ENCODE measurements at places on chromosomes 4 and X.

DNA sequence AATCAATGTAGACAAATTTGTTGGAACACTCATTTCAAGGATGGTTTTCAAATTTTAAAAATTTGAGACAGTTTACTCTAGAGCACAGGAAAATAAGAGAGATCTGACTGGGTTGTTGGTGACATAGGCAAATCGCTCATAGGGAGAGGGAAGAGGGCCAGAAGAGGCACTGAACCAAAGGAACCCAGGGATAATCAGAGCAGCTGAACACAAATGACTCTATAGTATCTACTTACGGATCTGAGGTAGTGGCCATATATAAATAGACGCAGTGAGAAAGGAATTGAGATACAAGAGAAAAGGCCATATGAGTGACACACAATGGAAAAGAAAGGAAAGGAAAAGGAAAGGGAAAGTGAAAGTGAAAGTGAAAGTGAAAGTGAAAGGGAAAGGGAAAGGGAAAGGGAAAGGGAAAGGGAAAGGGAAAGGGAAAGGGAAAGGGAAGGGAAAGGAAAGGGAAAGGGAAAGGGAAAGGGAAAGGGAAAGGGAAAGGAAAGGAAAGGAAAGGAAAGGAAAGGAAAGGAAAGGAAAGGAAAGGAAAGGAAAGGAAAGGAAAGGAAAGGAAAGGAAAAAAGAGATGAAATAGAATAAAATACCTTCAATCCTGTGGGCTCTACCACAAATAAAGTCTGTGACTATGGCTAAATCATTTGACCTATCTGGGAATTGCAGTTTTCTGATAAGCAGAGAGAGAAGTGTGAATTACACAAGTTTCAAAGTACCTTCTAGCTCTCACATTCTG is 759.2 kb downstream of the DMD start:
- DNase-seq, result no peak

DNA sequence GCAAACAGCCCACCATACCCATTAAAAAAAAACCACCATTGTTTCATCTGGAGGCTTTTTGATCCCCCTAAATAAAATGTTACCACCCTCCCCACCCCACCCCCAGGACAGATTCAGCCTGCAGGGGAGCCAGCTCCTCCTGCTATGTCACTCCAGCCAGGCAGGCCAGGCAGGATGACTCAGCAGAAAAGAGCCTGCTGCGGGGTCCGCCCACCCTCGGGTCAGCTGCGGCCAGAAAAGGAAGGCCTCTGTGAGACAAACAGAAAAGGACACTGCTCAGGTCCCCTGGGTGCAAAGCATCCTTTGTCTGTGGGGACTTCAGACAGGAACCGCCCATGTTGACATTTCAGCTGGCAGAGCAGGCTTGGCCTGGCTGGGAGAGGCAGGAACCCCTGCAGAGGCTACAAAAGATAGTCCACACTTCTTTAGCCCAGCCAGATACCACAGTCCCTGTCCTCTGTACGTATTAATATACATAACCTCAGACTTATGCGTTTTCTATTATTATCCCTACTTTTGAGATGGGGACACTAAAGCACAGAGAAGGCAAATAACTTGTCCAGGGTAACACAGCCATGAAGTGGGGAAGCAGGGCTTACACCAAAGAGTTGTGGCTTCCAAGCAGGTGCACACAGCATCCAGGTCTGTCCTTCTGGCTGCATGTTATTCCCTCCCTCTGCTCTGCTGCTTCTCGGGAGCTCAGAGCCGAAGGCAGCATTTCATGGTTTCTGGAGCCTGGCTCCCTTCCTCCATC is 147.7 kb downstream of the CPEB2 start:
- DNase-seq, result peak; percentile 70

GRCh38 chr4:34091451-34091850 is 2152.9 kb downstream of the ARAP2 start:
- DNase-seq, result no peak

GRCh38 chr4:134328741-134329140 is 127.2 kb upstream of the PABPC4L start:
- no peak for DNase-seq

DNA sequence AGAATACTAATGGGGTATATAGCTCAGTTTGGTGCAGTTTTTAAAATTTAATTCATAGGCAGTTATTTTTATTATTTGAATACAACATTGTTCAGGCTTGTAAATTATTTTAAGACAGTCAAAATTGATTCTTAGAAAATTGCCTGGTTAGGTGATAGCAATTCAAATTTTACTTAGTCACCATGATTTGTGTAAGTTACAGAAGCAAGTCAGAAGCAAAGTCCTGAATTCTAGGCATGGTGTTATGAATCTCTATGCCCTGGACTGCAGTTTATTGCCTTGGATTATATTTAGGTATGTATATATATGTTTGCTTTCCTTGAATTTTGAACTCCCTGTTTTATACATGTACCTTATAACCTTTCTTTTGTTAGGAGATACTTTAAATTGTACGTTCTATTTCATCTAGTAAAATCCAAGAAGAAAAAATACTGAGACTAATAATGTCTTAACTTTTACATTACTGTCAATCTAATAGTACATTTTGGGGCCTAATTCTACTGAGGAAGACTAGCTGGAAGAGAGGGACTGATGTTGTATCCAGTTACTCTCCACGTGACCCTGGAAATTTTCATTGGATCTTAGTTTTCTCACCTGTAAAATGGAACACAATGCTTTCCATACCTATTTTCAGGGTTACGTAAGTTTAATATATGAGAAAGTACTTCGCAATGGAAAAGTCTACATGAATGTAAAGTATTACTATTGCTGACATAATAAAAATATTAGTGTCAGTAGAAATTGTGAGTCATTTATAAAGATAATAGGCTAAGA is 25.1 kb downstream of the RAPGEF2 start:
- no peak for DNase-seq

DNA sequence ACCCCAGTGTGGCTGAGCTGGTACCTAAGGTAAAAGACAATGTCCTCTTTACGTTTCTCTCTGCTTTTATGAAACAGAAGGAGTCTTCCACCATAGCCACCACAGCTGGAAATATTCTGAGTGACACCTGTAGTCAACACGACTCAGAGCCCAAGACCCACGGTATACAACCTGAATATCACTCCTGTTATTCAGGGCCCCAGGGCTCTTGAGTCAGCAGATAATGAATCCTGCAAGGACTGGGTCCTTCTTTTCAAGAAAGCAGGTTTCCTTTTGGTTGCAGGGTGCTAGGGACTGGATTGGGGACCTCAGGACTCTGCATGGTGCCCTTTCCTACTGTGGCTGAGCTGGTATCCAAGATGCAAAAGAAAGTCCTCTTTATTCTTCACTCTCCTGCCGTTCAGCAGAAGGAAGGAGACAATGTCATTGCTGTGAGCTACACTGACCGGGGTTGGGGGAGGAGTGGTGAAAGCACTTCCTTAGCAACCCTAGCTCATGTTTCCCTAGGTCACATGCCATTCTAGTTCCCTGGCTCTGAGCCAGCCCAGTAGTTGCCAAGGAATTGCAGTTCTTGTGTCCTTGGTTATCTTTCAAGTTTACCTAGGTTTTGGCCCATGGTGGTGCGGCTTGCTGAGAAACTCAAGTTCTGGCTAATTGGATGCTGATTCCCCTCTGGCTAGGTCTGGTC is 23.7 kb upstream of the UNC5C start:
- no peak for DNase-seq

- no peak for DNase-seq
Measured at GRCh38 chr4:27005501-27005900, 144.9 kb downstream of the STIM2 start.

- peak; percentile 5 for DNase-seq
Measured at GRCh38 chr4:8850074-8850829, 21.4 kb downstream of the HMX1 start.

GRCh38 chrX:2490634-2491033 is 10.1 kb downstream of the DHRSX start:
- no peak for DNase-seq

- DNase-seq, result no peak
Measured at GRCh38 chr4:79213010-79213409, 112.9 kb downstream of the NAA11 start.

- no peak for DNase-seq
Measured at GRCh38 chr4:188107931-188108843, 1.2 kb downstream of the TRIML2 start.

GRCh38 chr4:2572076-2572475 is 35.6 kb downstream of the FAM193A start:
- no peak for DNase-seq

DNA sequence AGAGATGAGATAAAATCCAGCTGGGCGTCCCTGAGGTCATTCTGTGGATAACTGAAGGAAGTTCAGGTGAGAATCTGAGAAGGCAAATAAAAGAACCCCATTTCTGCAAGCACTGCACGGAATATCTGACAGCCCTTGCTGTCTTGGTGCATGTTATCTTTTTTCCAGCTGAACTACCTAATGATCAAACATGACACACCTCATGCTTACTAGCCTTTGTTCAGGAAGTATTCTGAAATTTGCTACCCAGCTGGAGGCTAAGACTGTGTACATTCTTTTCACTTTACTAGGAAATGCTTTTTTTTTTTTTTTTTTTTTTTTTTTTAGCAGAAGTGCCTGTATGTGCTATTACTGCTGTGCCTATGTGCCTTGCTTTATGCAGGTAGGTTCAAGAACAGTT is 718.1 kb downstream of the SMARCA1 start:
- no peak for DNase-seq

- no peak for DNase-seq
Measured at GRCh38 chr4:40730091-40730679, 19.6 kb upstream of the NSUN7 start.

- DNase-seq, result no peak
Measured at GRCh38 chr4:82954212-82954611, 53.7 kb downstream of the THAP9 start.

GRCh38 chrX:23694606-23695005 is 27.3 kb downstream of the PRDX4 start:
- DNase-seq, result peak; percentile 5

DNA sequence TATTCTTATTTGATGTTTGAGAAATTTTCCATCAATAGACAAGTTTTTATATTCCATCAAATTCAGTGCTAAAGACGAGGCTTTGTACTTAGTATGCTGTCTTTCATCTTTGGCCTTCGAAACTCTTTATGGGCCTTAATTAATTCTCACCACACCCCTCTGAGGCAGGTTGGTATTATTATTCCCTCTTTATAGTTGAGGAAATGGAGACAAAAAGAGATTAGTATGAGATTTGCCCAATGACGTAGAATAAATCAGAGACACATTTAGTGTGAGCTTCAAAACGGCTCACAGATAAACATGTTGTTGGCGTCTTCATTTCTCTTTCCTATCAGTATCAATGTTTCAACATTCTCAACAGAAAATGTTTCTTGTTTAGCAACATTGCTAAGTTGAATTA is 35.9 kb upstream of the PTPN13 start:
- DNase-seq, result no peak

DNA sequence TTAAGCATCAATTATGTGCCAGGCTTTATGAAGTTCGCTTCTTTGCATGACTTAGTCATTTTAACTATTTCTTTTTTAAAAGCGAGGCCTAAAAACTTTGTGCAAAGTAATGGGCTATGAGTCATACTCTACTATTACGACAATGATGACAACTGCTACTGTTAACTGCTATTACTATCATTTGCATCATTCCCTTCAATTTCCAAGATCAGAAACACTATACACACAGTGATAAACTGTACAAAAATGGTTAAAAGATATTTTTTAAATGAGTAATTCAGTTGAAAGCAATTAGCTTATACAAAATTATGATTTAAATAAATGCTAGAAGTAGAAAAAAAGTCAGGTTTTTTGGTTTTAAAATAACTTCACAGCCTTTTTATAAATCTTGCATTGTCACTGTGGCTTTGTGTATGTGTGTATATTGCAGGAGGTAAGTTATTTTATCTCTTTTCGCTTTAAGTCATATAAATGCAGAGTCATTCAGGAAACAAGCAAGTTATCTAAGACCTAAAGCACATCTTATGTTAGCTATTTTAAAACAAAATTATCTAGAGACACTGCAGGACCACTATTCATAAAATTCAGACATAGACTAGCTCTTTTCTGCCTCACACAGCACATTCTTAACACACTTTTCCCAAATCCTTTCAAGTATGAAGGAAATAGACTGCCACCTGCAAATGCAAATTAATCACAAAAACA is 18.5 kb upstream of the CXCL3 start:
- no peak for DNase-seq

- peak; percentile 40 for DNase-seq
Measured at GRCh38 chr4:186200516-186200915, 9.1 kb downstream of the CYP4V2 start.

- DNase-seq, result no peak
Measured at GRCh38 chrX:49726966-49727365, 31.2 kb upstream of the PAGE1 start.

DNA sequence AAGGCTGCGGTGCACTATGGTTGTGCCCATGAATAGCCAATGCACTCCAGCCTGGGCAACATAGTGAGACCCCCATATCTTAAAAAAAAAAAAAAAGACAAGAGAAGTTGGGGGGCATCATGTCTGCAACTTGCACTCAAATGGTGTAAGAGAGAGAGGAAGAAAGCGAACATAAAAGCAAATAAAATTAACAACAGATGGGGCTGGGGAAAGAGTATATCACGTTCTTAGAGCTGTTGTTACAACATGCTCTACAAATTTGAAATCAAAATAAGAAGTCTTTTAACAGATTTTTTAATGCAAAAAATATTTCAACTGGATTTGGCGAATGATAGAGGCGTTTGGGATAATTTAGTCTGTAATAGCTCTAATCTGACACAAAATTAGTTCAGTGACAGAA is 144.9 kb downstream of the FNIP2 start:
- DNase-seq, result no peak

DNA sequence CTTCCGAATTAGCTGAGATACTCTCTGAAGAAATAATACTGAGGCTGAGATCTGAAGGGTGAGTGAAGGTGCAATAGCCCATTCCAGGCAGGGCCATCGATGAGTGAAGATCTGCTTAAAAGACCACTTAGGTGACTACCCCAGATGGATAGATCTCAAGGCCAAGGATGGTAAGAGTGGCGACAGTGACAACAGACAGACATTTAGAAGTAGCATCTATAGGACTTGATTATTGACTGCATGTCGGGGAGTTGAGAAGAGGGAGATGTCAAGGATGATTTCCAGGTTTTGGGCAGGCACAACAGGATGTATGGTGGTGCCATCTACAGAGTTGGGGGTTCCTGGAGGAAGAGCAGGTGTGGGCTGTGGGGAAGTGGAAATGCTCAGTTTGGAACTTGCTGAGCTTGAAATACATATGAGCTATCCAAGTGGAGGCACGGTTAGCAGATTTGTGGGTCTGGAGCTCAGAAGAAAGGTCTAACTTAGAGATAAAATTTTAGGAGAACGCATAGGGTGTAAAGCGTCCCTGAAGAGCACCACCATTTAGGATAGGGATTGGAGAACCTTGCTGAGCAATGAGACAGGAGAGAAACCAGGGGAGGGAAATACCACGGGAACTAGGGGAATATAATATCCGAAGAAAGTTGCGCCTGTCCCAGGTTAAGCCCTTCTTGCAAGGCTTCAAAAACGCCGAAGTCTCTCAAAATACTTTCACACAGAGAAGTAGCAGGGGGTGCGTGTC is 688 bp downstream of the UFSP2 start:
- DNase-seq, result no peak

- no peak for DNase-seq
Measured at GRCh38 chr4:84964995-84965552, 1.4 kb downstream of the WDFY3 start.

All from retina (tissue), 1 donor.